ENCODE measurements at places on chromosomes 4 and X. TPM values are rescaled to one million over a fixed set of nuclear protein-coding genes. Genes with fewer than 3 reads are reported as not detected.

The RTL5 gene
- 1.9 TPM for total RNA-seq

The KDR gene
- total RNA-seq: 496 TPM

The CXCL3 gene
- 21.2 TPM for total RNA-seq

The SPANXN5 gene
- total RNA-seq: not detected

The SYNPO2 gene
- 0.53 TPM for total RNA-seq

The PHOX2B gene
- total RNA-seq: not detected

The F8A3 gene
- 9.0 TPM for total RNA-seq

The GEMIN8 gene
- 30.2 TPM for total RNA-seq

The ALAS2 gene
- not detected for total RNA-seq

The CTPS2 gene
- total RNA-seq: 13.3 TPM

The USP26 gene
- not detected for total RNA-seq

The SLC6A14 gene
- total RNA-seq: not detected

The MXD4 gene
- 122 TPM for total RNA-seq

The CXCL1 gene
- 404 TPM for total RNA-seq

The DGAT2L6 gene
- not detected for total RNA-seq

The CXCL10 gene
- total RNA-seq: 12.7 TPM

The MAGEC1 gene
- not detected for total RNA-seq

The NAP1L3 gene
- total RNA-seq: 0.82 TPM

The NUDT10 gene
- total RNA-seq: 1.4 TPM

The TEX13C gene
- total RNA-seq: not detected

The NXF2 gene
- not detected for total RNA-seq

The SRPK3 gene
- total RNA-seq: not detected

The HTR2C gene
- not detected for total RNA-seq

The TKTL2 gene
- total RNA-seq: not detected

The CTAG2 gene
- total RNA-seq: not detected

The ABCB7 gene
- total RNA-seq: 21.6 TPM

The MED12 gene
- 39.7 TPM for total RNA-seq

The NR0B1 gene
- total RNA-seq: not detected

The HPF1 gene
- total RNA-seq: 20.6 TPM

The CSAG1 gene
- total RNA-seq: not detected

The LRCH2 gene
- 2.7 TPM for total RNA-seq

The ESX1 gene
- not detected for total RNA-seq

The STEEP1 gene
- 29.6 TPM for total RNA-seq

The MAGEA2B gene
- total RNA-seq: not detected

The SUPT20HL2 gene
- not detected for total RNA-seq

The VCX gene
- total RNA-seq: not detected

The HCCS gene
- 24.4 TPM for total RNA-seq

The ATP8A1 gene
- 9.7 TPM for total RNA-seq

All from glomerular endothelial cell (primary cell).